NCI-H1048 (cell line): ENCODE measurements at places on chromosomes 16 and 17.

GRCh38 chr17:8957721-8958120, 7.8 kb downstream of the PIK3R5 start:
- no peak for DNase-seq

- no peak for DNase-seq
These were observed 32.9 kb downstream of the DEF8 start for GRCh38 chr16:89981414-89981813.

- DNase-seq, result no peak
These were observed 131.7 kb downstream of the RGS9 start for GRCh38 chr17:65268832-65269231.

GRCh38 chr17:29283496-29283895, 10.5 kb downstream of the NUFIP2 start:
- no peak for DNase-seq

GRCh38 chr17:73744411-73744810, 100.2 kb upstream of the SDK2 start:
- no peak for DNase-seq

DNA sequence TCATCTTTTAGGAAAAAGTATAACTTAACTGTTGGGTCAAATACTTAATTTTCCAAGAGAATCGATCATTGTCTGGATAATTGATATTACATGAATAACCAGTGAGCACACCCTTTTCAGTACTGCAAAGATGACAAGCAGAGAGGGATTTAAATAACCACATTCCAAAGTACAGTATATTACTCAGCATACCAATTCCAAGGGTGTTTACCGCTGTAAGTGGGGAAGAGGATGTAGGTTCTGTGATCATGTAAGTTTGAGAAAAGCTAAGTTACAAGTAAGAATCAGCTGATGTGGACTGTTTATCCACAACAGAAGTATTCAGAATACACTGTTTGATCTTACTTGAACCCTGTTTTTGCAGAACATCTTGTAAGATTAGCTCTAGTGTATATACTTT, 6.1 kb downstream of the GDE1 start:
- no peak for DNase-seq

- DNase-seq, result no peak
These were observed 1.5 kb upstream of the KRT16 start for GRCh38 chr17:41614098-41614497.

DNA sequence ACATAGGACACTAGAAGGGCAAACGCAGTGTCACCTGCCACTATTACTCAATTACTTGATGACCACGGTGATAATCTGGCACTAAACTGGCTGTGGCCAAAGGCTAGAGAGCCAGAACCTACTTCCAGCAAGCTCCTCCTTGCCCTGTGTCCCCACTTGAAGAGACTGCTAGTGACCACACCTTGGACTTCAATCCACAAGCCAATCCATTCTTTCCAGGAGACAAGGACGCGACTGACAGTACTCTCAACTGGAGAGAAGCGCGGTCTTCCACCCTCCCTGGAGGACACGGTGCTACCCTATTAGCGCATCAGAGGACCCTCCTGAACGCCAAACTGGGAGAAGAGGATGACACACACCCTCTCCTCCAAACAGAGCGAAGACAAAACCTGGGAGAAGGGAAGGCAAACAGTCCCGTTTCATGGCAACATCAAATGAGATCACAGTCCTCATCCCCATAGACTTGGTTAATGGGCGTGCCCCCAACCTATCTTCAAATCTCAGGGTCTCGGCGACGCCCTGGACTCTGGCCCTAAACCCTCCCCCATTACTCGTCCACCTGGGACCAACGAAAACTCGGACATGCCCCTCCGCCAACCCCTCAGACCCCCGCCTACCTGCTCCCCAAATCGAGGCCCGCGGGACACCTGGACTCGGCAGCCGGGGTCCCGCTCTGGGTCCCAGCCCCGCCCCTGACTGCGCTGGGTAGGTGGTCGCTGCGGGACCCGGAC, 508 bp downstream of the FLCN start:
- no peak for DNase-seq

- DNase-seq, result no peak
These were observed 1.3 kb upstream of the PER1 start for GRCh38 chr17:8153525-8153956.

DNA sequence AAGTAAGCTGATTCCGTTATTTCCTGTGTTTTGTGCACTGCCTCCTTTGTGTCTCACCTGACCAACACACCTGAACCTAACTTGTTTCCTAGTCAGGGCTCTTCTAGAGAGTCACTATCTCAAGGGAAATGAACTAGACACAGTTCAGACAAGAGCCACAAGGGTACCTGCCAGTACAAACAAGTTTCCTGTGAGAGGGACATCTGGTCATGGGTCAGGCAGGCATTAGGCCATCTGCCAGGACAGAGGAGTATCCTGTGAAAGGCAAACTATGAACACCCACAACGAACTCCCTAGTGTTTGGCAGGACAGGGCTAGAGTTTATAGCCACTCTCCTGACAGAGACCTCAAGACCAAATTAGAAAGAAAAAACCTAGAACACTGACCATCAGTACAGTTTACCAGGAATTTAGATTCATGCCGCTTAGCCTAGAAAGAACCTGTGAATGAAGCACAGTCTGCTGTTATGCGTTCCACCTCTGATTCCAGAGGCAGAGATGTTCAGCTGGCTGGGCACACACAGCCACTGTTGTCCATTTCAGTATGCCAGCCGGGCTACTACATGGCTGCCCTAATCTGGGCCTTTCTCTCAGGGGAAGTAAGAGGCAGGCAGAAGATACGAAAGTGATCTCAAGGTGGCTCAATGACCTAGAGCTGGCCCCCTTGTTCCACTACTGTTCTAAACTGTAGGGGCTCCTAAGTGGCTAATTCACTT, 20.7 kb upstream of the GLG1 start:
- DNase-seq, result no peak

- DNase-seq, result no peak
These were observed 133.4 kb downstream of the SSH2 start for GRCh38 chr17:29796652-29797051.

DNA sequence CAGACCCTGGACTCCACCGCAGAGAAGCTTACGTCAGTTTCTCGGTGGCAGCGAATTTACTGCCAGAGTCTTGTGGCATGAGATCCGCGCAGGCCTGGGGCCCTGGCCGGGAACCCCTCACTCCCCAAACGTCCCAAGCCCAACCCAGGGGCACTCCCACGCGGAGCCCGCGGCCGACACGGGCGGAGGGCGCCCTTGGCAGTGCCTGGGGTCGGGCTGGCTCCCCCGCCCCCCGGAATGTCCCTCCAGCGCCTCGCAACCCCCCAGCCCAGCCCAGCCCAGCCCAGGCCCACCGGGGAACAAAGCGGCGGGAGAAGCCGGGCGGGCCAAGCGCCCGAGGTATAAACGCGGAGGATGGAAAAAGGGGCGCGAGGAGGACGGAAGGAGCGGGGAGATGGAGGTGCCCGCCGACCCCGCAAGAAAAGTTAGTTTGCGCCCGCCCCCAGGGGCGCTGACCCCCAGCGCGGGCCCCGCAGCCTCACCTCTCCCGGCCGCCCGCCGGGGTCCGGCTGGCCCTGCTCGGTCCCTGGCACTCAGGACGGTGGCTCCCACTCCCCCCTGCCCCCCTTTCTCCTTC, 330 bp downstream of the CASKIN2 start:
- no peak for DNase-seq

- DNase-seq, result no peak
These were observed 17.1 kb downstream of the OSBPL7 start for GRCh38 chr17:47804461-47804860.

- DNase-seq, result no peak
These were observed 908 bp upstream of the CLUH start for GRCh38 chr17:2712300-2713043.

- no peak for DNase-seq
These were observed 29.1 kb downstream of the TRIM16 start for GRCh38 chr17:15654886-15655561.

- no peak for DNase-seq
These were observed 21.7 kb downstream of the SLC25A10 start for GRCh38 chr17:81733507-81734404.

GRCh38 chr17:2500446-2500845, 11.2 kb downstream of the METTL16 start:
- no peak for DNase-seq

DNA sequence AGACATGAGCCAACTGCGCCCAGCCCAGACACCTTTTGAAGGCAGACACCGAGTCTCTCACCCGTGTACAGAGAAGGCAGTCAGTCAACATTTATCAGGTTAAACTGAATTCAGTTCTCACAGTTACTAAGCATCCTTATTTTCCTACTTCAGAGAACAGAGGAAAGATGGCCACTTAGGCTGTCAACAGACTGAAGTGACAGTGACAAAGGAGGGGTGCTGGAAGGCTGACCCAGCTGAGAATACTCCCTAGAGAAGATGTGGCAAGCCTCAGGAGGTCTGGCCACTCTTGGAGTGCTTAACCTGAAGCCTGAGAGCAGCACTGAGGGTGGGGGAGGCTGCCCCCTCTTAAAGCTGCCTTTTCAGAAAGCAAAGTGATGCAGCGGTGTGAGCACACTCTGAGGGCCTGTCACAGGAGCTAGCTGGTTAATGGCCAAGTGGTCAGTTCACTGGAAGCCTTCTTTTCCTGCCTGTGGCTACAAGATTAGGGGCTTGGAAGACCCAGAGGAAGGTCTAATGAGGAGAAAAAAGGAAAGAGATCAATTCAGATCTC, 51.0 kb upstream of the SREBF1 start:
- no peak for DNase-seq

- no peak for DNase-seq
These were observed 22.6 kb upstream of the NF1 start for GRCh38 chr17:31072186-31072585.

DNA sequence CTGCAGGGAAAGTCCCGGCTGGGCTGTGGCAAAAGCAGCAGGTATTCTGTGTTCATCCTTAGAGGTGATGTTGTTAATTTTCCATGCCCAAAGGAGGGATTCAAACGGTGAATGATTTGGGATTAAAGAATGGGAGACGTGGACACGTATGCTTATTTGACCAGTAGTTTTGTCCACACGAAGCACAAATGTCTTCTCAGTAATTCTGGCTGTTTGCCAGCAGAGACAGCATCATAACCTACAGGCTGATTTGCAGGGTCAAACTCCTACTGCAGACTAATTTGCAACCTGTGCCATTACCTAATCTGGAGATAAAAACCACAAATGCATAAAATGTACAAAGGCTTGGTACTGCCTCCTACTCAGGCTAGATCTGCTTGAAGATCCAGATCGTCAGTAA, 14.1 kb downstream of the MTHFSD start:
- no peak for DNase-seq

DNA sequence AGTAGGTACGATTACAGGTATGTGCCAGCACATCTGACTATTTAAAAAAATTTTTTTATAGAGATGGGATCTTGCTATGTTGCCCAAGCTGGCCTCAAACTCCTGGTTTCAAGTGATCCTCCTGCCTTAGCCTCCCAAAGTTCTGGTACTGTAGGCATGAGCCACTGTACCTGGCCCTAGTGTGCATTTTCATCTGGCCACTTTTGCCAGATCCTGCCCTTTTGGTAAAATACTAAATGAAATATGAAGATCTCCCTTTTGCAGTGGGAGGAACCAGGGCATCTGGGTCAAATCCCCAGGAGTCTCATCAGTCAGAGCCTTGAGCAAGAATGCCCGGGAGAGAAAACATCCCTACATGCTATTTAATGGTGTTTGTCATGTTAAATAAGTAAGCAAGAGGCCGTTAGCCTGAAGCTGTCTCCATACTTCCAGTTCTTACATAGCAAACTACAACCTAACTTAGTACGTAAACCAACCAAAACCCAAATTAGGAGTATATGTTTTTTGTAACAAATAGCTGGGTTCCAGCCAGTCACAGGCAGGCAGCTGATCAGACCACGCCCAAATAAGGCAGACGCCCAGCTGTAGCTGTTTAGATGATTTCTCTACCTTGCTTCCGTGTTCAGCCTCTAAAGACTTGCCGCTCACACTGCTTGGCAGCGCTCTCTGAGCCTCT, 46.5 kb upstream of the CLEC18A start:
- no peak for DNase-seq

GRCh38 chr17:4477255-4477791, 21.4 kb upstream of the SPNS2 start:
- DNase-seq, result no peak

DNA sequence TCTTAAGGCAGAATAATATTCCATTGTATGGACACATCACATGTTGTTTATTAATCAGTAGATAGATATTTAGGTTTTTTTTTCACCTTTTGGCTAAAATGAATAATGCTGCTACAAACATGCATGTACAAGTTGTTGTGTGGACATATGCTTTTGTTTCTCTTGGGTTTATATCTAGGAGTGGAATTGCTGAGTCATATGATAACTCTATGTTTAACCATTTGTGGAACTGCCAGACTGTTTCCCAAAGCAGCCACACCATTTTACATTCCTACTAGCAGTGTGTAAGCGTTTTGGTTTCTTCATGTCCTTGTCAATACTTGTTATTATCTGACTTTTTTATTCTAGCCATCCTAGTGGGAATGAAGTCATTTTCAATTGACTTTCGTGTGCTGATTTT, 21.3 kb downstream of the CYLD start:
- DNase-seq, result no peak

GRCh38 chr17:70608193-70608592, 438.9 kb downstream of the KCNJ2 start:
- no peak for DNase-seq

GRCh38 chr17:57269598-57270255, 13.4 kb downstream of the MSI2 start:
- DNase-seq, result no peak

GRCh38 chr17:35577830-35578196, 558 bp downstream of the PEX12 start:
- no peak for DNase-seq

GRCh38 chr16:66332634-66333610, 33.6 kb upstream of the CDH5 start:
- no peak for DNase-seq

GRCh38 chr17:1559047-1560043, 3.2 kb downstream of the PITPNA start:
- no peak for DNase-seq

DNA sequence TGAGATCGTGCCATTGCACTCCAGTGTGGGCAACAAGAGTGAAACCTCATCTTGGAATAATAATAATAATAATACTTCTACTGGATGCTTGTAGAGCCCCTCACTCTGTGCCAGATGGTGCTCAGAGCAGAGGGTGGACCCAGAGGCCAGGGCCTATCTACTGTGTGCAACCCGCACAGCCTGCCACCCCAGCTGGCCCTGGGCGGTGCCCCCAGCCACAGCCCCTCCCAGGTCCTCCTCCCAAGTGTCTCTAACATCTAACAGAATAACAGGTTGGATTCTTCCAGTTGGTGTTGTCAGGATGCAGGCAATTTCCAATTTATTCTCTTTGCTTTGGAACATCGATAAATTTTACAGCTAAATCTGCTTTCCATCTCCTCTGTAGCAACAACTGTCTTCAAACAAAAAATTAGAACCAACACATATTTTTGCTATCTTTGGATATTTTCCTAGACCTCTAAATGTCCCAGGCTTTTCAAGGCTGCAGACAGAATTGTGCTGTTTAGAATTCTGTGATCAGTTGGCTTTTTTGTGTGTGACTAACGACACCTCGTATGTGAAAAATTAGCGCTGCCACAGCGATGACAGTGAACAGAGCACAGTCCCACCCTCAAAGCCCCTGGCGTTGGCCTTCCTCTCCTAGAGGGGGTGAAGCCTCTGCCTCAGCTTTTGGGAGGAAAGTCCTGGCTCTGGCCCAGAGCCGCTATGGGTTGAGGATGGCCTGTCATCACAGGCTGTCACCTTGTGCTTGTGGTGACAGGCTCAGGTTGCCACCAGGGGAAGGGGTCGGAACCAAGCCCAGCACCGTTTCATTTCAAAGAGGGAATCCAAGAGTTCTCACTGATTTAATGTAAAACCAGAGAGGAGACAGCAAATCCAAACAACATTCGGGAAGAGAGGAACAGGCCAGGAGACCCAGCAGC, 7.6 kb upstream of the EVPL start:
- no peak for DNase-seq

GRCh38 chr17:42484304-42484703, 25.6 kb downstream of the ATP6V0A1 start:
- no peak for DNase-seq
